GM23248 (cell line): ENCODE measurements at places on chromosomes 16 and 17. TPM values are rescaled to one million over a fixed set of nuclear protein-coding genes. Genes with fewer than 3 reads are reported as not detected.

Gene EXOSC6
- total RNA-seq: 33.6 and 35.3 TPM in 2 replicates

Gene CAMKK1
- 4.5 and 5.1 TPM in 2 replicates for total RNA-seq

GRCh38 chr16:55471448-55472097, 7.4 kb upstream of the MMP2 start:
- H3K27me3 ChIP-seq: no peaks in the 10 kb centered on the region
- H3K4me1 ChIP-seq: peaks cover 44% of the 10 kb centered on the region
- H3K27ac ChIP-seq: peak overlapping the region; percentile 88
- DNase-seq: peak; percentile 94
- no peaks in the 10 kb centered on the region for H3K36me3 ChIP-seq

Gene PITPNM3
- 12.8 and 13.7 TPM in 2 replicates for total RNA-seq

GRCh38 chr17:3213587-3213986, 6.1 kb downstream of the OR1A1 start:
- no peak for DNase-seq
- H3K27ac ChIP-seq: no peak overlapping the region
- no peaks in the 10 kb centered on the region for H3K27me3 ChIP-seq
- H3K4me3 ChIP-seq: no peak overlapping the region
- H3K36me3 ChIP-seq: no peaks in the 10 kb centered on the region
- H3K4me1 ChIP-seq: no peaks in the 10 kb centered on the region

DNA sequence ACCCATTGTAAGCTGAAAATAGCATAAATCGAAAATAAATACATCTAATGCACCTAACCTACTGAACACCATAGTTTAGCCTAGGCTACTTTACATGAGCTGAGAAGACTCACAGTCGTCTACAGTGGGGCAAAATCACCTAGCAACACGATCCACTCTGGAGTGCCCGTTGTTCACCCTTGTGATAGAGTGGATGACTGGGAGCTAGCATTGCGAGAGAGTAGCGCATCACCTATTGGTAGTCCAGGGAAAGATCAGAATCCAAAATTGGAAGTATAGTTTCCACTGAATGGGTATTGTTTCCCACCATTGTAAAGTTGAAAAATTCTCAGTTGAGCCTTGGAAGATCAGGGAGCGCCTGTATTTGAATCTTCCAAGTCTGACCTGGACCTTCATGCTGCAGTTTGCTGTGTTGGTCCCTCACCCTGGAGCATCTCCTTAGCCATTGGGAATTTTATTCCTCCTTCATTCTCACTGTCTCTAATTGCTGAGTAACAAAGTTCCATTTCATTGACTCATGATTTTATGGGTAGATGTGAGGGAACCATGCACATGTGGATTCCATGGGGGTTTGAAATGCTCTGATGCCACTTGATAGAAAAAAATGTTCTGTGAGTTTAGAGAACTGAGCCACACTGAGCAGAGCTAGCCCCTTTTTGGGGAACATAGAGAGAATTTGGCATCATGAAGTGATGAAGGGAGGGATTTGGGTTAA, 19.6 kb downstream of the AKAP1 start:
- H3K27me3 ChIP-seq: no peaks in the 10 kb centered on the region
- DNase-seq: peak; percentile 77
- H3K4me3 ChIP-seq: no peak overlapping the region
- no peaks in the 10 kb centered on the region for H3K36me3 ChIP-seq
- H3K27ac ChIP-seq: no peak overlapping the region
- peaks cover 7% of the 10 kb centered on the region for H3K4me1 ChIP-seq

GRCh38 chr17:7296189-7296861, 1.9 kb upstream of the YBX2 start:
- no peaks in the 10 kb centered on the region for H3K36me3 ChIP-seq
- DNase-seq: peak; percentile 95
- no peaks in the 10 kb centered on the region for H3K4me1 ChIP-seq
- H3K27me3 ChIP-seq: peaks cover 17% of the 10 kb centered on the region
- H3K4me3 ChIP-seq: peak overlapping the region; percentile 44

- H3K36me3 ChIP-seq: no peaks in the 10 kb centered on the region
- peaks cover 34% of the 10 kb centered on the region for H3K4me1 ChIP-seq
- DNase-seq: peak; percentile 98
- peak overlapping the region; percentile 76 for H3K4me3 ChIP-seq
- H3K27ac ChIP-seq: peak overlapping the region; percentile 94
Measured at GRCh38 chr16:525520-526180, 1.9 kb upstream of the CAPN15 start.

- no peaks in the 10 kb centered on the region for H3K27me3 ChIP-seq
- peak; percentile 51 for DNase-seq
- H3K36me3 ChIP-seq: no peaks in the 10 kb centered on the region
- no peak overlapping the region for H3K27ac ChIP-seq
- no peaks in the 10 kb centered on the region for H3K4me1 ChIP-seq
Measured at GRCh38 chr17:17568772-17569195, 22.7 kb downstream of the PEMT start.

- no peak overlapping the region for H3K27ac ChIP-seq
- H3K4me3 ChIP-seq: no peak overlapping the region
- DNase-seq: no peak
- no peaks in the 10 kb centered on the region for H3K27me3 ChIP-seq
Measured at GRCh38 chr17:17180141-17180603, 26.0 kb downstream of the PLD6 start.

GRCh38 chr16:64841071-64841470, 280.8 kb downstream of the CDH11 start:
- no peak overlapping the region for H3K4me3 ChIP-seq
- H3K27ac ChIP-seq: no peak overlapping the region
- no peaks in the 10 kb centered on the region for H3K4me1 ChIP-seq
- no peaks in the 10 kb centered on the region for H3K36me3 ChIP-seq

GRCh38 chr16:10200637-10201586, 18.7 kb upstream of the GRIN2A start:
- no peaks in the 10 kb centered on the region for H3K27me3 ChIP-seq
- H3K4me3 ChIP-seq: no peak overlapping the region
- no peaks in the 10 kb centered on the region for H3K36me3 ChIP-seq
- no peak overlapping the region for H3K27ac ChIP-seq

Gene TPSD1
- not detected in 2 replicates for total RNA-seq

Gene TNFRSF17
- not detected in 2 replicates for total RNA-seq

Gene STAC2
- total RNA-seq: not detected in 2 replicates

Gene RNF167
- 19.8 and 31.7 TPM in 2 replicates for total RNA-seq

Gene RAMP2
- 3.7 TPM in 1 of 2 replicates, not detected in the other for total RNA-seq

Gene HS3ST3B1
- 41.9 and 45.5 TPM in 2 replicates for total RNA-seq

- H3K4me3 ChIP-seq: no peak overlapping the region
- H3K4me1 ChIP-seq: no peaks in the 10 kb centered on the region
- H3K36me3 ChIP-seq: no peaks in the 10 kb centered on the region
- H3K27me3 ChIP-seq: peaks cover 9% of the 10 kb centered on the region; the same call in 1 of the 2 replicates
Measured at GRCh38 chr17:29066606-29067005, 23.7 kb downstream of the PIPOX start.

GRCh38 chr16:56970934-56971767, 9.4 kb downstream of the CETP start:
- peak; percentile 76 for DNase-seq
- H3K27me3 ChIP-seq: no peaks in the 10 kb centered on the region
- H3K4me3 ChIP-seq: no peak overlapping the region

DNA sequence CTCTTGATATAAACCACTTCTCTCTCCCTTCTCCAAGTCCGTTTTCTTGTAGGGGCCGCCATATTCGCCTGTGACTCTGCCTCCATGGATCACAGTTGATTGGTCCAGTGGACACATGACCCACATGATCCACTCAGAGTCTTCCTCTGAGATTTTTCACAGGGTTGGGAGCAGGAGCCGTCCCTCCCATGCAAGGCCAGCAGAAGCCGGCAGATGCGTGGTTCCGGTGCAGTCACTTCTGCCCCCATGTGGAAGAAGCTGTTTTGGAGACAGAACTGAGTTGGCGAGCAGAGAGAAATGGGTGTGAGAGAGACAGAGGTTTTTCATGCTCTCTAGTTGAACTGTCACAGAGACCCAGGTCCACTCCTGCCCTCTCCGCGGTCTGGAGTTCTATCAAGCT, 83.3 kb downstream of the C16orf95 start:
- peak; percentile 61 for DNase-seq
- no peaks in the 10 kb centered on the region for H3K4me1 ChIP-seq
- H3K27me3 ChIP-seq: 0 out of 2 replicates have a peak, but pooled peaks cover 5% of the 10 kb centered on the region
- H3K36me3 ChIP-seq: no peaks in the 10 kb centered on the region

DNA sequence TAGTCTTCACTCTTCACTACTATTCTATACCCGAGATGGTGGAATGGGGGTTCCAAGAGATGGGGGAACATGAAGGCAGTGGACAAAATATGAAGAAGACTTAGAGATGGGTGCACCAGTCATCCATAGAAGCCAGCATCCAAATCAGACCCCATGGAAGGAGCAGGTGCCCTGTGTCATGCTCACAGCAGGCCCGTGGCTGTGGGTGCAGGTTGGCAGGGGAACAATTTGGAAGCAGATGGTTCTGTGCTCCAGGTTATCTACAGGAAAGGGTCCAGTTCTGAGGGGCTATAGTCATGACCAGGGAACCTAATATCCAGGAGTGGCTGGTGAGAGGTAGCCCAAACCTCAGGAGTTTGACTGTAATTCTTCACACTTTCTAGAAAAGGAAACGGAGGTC, 9.6 kb upstream of the LPCAT2 start:
- no peak for DNase-seq
- no peaks in the 10 kb centered on the region for H3K27me3 ChIP-seq
- no peak overlapping the region for H3K4me3 ChIP-seq
- H3K36me3 ChIP-seq: peaks cover 72% of the 10 kb centered on the region

- no peaks in the 10 kb centered on the region for H3K36me3 ChIP-seq
- DNase-seq: peak; percentile 57
- H3K4me1 ChIP-seq: no peaks in the 10 kb centered on the region
Measured at GRCh38 chr17:77002103-77003045, 134.2 kb downstream of the MGAT5B start.

- peaks cover 4% of the 10 kb centered on the region for H3K4me1 ChIP-seq
- H3K36me3 ChIP-seq: no peaks in the 10 kb centered on the region
- no peak overlapping the region for H3K27ac ChIP-seq
- no peaks in the 10 kb centered on the region for H3K27me3 ChIP-seq
- no peak overlapping the region for H3K4me3 ChIP-seq
Measured at GRCh38 chr16:30381291-30382041, 895 bp downstream of the SEPTIN1 start.

- H3K27me3 ChIP-seq: no peaks in the 10 kb centered on the region
- H3K4me3 ChIP-seq: no peak overlapping the region
- DNase-seq: peak; percentile 84
- H3K36me3 ChIP-seq: no peaks in the 10 kb centered on the region
- H3K4me1 ChIP-seq: peaks cover 58% of the 10 kb centered on the region
- H3K27ac ChIP-seq: peak overlapping the region; percentile 19; the same call in 1 of the 2 replicates
Measured at GRCh38 chr16:3819746-3820724, 60.5 kb downstream of the CREBBP start.
